ENCODE measurements at places on chromosomes 5 and 9.

- DNase-seq = no peak
Observed at GRCh38 chr5:127409921-127410675, 107.3 kb upstream of the PRRC1 start.

DNA sequence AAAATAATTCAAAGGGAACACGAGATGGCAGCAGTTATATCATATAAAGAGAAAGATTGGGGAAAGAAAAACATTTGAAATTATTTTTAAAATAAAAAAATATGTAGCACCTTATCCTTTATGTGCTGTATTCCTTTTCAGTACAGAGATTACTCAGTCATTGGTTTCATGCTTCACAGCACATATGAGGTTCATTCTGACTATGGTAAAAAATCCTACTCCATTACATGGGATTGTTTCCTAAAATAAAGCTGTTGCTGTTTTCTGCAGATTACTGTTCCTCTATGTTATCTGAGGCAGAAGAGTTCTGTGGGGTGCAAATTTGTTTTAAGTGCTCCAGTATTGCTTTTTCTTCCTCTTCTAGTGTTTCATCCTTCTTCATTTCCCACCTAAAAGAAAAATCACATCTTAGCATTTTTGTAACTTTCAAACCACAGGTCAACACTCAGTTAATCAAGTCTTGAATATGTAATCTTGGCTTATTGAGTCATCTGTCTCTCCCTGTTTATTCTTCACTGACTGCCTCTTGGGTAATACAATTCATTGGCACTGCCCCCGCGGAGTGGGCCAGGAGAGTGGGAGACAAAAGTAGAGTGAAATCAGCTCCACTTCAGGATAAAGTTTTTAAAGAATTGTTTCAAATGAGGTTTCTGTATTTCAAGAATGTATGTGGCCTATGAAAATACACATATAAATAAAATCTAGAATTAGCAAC lies 412.5 kb upstream of the POU5F2 start:
- no peak for DNase-seq

DNA sequence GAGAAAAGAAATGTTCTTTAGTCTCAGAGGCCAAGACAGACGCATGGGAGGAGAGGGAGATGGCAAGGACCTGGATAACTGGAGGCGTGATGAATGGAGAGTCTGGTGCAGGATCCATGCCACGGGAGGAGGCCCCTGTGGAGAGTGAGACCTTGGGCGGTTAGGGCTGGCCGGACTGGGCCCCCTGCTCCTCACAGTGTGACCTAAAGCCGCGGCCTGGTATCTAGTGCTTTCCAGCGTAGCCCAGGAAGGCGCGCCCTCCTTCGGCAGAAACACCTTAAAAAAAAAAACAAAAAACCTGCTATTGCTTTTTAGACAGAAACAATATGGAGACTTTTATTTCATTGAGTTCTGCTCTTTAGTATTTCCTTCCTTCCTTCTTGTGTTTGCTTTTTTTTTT lies 33.1 kb downstream of the SCGB3A1 start:
- no peak for DNase-seq

DNA sequence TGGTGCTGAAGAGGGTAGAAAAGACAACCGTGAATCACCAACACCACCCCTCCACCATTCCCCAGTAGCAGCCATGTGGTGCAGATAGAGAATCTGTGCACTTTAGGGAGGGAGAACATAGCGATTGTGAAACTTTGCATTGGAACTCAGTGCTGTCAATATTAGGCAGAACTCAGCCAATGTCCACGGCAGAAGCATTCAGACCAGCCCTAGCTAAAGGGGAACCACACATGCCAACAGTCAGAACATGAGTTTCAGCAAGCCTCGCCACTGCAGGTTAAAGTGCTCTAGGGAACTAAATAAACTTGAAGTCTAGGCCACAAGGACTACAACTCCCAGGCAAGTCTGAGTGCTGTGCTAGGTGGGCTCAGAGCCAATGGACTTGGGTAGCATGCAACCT lies 38.5 kb upstream of the DEPDC1B start:
- no peak for DNase-seq

- DNase-seq = no peak
Observed at GRCh38 chr9:127075624-127076372, 46.6 kb downstream of the ANGPTL2 start.

GRCh38 chr5:59565551-59565950 lies 328.0 kb downstream of the PDE4D start:
- no peak for DNase-seq

DNA sequence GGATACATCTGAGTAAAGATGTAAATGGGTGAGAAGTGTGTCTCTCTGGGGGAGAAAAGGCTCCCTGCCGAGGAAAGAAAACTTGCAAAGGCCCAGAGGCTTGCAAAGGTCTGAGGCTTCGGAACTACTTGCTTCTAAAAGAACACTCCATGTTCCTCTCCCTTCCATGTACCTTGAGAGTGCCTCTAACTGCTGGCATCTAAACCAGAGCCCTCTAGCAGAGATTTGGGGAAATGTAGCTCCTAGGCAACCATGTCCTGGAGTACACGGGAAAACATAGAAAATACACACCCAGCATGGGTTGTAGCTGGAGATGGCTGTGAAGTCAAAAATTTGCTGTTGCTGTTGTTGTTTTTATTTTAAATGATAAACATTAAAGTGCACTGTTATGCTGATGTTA lies 151.6 kb downstream of the SYK start:
- DNase-seq = no peak

GRCh38 chr5:91443023-91443422 lies 59.9 kb upstream of the ARRDC3 start:
- no peak for DNase-seq

GRCh38 chr9:130983970-130984369 lies 25.0 kb upstream of the LAMC3 start:
- no peak for DNase-seq

DNA sequence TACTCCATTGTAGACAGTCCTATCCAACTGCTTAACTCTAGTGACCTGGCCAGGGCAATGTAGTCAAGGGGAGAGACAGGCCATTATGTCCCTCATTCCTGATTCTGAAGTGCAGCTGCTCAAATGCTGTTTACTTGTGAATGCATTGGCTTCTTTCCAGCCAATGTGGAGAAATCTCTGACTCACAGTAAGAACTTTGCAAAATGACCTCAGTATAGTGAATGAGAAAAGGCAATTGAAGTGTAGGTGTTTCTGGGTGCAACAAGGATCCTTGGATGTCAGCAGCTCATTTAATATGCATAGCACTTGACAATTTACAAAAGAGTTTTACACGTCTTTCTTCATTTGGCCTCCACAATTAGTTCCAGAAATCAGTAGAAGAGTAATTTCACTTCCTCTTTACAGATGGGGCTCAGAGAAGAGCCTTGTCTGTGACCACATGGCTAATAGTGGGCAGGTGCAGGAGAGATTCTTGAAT lies 367.2 kb downstream of the OSTF1 start:
- peak; percentile 27 for DNase-seq

DNA sequence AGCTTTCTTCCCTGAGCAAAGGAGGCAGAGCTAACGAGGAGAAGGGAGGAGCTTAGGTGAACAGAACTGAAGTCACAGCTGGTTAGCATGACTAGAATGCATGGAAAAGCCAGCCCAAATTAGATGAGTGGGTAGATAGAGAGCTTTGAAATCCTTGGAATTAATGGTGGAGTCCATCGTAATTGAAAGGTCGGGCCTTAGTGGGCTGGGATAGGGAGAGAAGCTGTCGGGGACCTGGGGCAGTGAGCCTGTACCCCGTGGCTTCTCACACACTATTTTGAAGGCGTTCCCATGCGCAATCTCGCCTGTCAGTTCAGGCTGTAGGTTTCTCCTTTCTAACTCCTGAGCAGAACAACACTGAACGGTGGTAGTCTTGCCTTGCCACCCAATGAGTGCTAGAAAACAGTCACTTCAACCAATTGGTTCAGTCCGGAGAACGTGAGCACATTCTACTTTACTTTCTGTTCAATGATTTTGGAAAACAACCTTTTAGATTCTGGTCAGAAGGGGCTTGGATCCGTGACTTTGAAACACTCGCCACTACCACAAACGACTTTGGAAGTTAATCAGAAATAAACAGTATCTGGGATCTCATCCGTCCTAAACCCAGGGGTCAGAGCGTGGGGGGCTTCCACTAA lies 655 bp upstream of the RAI14 start:
- peak; percentile 77 for DNase-seq

DNA sequence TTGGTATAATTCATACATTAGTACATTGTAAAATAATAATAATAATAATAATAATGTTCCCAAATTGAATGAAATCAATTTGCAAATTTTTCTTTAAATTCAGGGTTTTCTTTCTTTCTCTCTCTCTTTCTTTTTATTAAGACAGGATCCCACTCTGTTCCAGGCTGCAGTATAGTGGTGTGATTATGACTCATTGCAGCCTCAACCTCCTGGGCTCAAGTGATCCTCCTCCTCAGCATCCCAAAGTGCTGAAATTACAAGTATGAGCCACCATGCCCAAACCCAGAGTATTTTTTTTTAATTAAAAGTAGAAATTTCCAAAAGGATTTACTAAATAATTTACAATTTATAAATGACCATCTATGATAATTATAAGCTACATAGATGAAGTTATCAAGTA lies 117.7 kb downstream of the HOMER1 start:
- no peak for DNase-seq

- no peak for DNase-seq
Observed at GRCh38 chr9:83266666-83267496, 203.9 kb upstream of the RASEF start.

- peak; percentile 94 for DNase-seq
Observed at GRCh38 chr9:101311758-101312420, 72.9 kb downstream of the BAAT start.

DNA sequence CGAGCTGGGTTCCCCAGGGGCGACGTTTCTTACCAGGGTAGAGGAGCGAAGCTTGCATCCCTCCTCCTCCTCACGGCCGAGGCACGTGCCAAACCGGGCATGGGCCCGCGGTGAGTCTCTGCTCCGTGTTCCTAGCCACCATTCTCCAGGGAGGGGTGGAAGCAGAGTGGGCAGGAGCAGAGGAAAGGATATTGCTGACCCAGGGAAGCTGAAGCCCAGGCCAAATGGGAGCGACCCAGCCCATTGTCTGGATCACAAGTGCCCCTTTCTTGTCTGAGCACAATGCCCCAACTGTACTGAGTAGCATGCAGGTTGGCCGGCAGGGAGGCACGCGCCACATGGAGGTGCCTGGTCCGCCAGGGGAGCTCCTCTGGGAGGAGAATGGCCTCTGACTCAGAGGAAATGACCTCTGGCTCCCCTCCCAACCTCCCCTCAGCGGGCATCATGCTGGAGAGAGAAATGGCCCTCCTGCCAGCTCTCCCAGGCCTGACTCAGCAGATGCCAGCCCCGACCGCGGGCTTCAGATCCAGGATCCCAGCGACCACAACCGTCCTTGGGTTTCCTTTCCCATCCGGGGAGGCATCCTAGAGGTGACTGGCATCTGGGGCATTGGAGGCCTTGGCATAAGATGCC lies 1.1 kb downstream of the PRR7 start:
- DNase-seq = peak; percentile 81

DNA sequence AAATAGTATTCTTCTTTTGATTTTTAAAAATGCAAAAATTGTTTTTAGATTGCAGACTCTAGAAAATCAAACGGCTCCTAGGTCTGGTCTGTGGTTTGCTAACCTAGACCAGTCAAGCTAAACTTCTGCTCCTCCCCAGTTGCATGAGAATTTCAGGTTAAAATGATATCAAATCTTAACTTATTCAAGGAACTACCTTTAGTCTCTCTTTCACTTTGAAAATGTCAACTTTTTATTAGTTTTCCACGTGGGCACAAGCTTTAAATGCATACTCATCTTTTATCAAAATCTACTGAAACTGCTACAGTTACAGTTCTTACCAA lies 8.8 kb downstream of the CAMK4 start:
- no peak for DNase-seq

GRCh38 chr9:4814913-4815312 lies 22.2 kb downstream of the RCL1 start:
- DNase-seq = no peak

GRCh38 chr5:73684691-73685090 lies 58.7 kb downstream of the ARHGEF28 start:
- DNase-seq = no peak

All from SJCRH30 (cell line).